ENCODE measurements at places on chromosomes 11 and 22.

DNA sequence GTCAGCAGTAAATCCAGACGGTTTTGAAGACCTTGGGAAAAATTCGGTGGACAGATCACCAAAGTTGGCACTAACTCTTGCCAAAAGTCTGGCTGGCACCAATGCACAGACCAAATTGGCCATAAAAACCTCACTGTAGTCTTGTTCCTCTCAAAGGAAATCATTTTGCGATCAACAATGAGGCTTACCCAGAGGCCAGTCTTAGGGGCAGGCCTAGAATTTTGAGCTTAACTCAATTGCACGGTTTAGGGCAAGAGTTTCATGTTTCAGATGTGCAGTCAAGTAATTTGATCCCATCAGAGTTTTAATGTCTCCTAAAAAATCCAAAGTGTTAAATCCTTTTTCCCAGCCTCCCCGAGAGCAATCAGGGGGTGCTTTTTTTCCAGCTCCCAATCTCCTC lies 19.0 kb downstream of the MPPED2 start:
- DNase-seq: no peak

DNA sequence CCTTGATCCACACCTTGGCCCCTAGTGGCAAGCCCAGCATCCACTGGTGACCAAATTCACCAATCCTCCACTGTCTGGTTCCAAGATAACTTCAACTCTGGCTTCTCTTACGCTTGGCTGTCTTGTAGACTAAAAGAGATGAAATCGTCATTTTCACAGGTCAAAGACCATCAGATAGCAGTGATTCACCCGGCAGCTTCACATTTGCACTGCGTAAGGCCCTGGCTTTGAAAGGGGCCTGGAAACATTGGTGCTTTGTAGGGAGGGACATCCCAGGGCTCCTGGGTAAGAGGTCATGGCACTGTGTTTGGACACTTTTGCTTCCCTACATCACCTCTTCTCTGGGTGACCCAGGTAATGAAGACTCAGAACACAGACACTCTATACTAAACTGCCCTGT lies 30.1 kb upstream of the FADD start:
- no peak for DNase-seq

DNA sequence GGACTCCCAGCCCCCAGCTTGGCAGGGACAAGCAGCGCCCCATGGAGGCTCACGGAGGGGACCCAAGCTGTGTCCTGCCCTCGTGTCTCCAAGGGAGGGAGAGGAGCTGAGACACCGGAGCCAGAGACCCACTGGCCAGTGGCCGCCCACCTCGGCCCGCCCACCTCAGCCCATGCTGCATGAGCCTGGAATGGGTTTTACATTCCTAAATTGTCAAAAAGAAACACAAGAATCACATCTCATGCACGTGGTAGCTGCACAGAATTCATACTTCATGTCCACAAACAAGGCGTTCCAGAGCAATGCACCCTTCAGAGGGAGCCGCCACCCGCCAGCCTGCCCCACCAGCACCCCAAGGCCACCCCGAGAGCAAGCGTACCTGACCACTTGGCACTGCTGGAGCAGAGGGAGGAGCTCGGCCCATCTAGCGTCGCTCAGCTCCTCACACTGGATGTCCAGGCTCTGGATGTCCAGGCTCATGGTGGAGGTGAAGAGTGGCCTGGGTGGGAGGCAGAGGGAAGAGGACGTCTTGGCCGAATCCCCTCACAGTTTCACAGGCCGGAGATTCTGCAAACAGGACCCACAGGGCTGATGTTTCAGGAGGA lies 5.3 kb downstream of the RNH1 start:
- DNase-seq: peak; percentile 56

GRCh38 chr11:16299390-16299789 lies 57.0 kb downstream of the SOX6 start:
- no peak for DNase-seq

GRCh38 chr11:65655570-65656332 lies 7.0 kb downstream of the RELA start:
- DNase-seq: no peak

- DNase-seq: no peak
Measured at GRCh38 chr11:695288-695537, 191 bp upstream of the DEAF1 start.

DNA sequence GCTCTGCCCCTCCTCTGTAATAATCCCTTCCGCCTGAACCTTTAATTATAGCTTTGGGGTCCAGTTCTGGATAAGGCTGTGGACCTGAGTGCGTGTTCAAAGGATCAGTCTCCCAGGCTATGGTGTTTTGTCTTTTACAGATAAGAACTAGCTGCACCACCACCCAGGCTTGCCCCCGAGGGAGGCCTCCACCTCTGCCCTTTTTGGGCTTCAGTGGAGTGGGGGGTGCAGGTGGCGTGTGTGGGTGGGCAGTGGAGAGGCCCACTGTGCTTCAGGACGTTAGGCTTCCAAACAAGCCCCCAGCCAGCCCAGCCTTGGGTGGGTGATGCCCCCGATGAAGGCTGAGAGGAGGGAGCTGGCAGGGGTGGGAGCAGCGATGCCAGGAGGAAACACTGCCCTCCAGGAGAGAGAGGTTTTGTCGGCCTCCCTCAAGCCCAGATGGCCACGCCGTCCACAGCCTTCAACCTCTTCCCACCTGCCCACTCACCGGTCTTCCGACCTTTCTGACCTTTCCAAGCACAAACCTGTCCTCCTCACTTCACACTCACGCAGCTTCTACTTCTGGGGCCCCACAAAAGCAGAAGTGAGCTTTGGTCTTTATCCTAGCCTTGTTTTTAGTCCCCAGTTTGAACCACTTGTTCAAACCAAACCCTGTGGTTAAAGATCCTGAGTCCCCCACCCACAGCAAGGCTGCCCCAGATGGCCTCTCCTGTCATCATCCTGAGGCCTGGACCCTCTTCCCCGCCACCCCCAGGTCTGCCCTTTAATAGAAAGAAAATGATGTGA lies 20.4 kb downstream of the PSMD13 start:
- DNase-seq: no peak

DNA sequence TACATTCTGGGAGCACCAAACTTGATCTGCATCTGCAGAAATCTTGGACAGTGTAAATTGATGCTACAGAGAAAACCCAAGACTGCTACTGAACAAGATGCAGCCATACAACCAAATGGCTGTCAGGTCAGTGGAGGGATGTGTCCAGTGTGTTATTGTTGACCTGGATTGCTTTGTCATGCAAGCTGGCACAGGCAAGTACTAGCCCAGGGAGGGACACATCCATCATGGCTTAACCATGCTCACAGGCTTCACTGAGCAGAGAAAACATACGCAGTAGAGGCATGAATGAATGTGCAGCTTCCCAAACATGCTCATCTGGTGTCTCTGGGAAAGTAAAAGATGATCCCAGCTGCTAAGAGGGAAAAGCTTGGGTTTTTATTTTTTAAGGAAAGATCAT lies 93.6 kb downstream of the MTNR1B start:
- DNase-seq: no peak

GRCh38 chr22:25120093-25120561 lies 79.5 kb upstream of the CRYBB3 start:
- DNase-seq: no peak

- no peak for DNase-seq
Measured at GRCh38 chr11:71251761-71252268, 562 bp downstream of the SHANK2 start.

GRCh38 chr11:20861322-20861721 lies 191.9 kb downstream of the NELL1 start:
- DNase-seq: no peak

DNA sequence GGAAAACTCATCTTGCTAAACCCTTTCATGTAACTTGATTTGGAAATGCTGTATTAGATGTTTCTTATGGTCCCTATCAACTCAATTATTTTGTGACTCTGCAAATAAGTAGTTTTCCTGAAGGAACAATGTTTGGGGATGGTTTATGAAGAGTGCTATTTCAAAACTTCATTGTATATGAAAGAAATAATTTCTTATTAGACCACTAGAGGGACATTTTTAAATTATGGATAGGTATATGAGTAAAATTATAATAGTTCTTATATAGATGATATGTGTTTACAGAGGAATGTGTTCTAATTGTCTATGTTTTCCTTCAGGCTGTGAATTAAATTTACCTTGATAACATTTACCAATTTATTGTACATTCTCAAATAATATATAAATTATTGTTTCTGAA lies 509.4 kb upstream of the RAG2 start:
- DNase-seq: no peak

DNA sequence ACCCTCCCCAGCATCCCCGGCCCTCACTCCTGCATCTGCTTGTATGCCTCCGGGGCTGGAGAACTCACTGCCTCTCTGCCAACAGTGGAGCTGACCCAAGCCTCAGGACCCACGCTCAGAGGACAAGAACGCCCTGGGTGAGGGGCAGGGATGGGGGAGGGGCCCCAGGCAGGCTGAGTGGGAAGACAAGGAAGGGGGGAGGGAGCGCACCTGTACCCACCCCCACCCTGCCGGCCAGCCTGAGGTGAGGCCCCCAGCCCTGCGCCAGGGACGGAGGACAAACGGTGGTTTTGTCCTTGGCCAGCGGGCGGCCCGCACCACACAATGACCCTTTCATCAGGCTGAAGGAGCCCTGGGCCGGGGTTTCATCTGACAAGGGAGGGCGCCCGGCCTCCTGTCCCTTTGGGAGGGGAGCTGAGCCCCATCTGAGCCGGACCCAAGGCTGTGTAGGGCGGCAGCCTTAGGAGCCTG lies 10.0 kb downstream of the WNT7B start:
- DNase-seq: no peak

DNA sequence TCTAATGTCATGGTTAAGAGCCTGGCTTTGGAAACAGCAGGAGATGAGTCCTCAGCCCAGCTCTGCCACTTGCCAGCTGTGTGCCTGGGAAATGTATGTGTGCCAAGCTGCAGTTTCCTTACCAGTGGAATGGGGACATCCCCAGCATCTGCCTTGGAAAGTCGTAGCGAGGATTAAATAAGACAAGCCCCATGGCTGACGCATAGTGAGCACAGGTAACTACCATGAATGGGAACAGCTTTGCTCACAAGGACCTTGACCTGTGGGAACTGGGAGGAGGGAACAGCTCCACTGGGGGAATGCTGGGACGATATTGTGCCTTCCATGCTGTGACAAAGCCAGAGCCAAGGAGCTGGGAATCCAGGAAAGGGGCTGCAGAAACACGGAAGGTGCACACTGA lies 2.6 kb upstream of the DSCAML1 start:
- no peak for DNase-seq

GRCh38 chr11:126433989-126434949 lies 78.8 kb downstream of the ST3GAL4 start:
- DNase-seq: no peak

DNA sequence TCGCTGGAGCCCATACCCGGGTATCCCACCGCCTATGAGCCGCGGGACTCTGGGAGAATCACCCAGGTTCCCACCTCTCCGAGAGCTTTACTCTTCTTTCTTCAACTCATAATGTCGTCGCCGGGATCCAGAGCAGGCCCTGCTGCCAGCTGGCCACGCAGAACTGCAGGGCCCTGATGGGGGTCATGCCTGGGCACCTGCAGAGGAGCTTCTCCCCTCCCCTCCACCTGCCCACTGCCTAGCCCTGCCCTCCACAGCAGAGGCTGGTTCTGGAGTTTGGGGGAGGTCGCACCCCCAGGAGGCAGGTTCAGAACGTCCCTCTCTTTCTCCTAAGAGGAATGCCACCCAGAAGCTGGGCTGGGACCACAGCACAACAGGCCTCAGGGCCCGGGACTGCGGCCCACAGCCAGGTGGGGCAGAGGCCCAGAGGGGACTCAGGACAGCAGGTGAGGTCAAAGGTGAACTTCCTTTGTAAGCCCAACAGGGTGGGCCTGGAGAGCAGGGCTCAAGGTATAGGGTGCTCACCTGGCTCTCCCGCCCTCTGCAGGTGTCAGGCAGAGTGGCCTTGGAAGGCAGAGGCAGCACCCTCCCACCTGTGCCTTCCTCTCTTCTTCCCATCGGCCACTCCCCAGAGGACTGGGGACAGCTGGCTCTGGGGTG lies 1.9 kb downstream of the SLC25A45 start:
- no peak for DNase-seq

DNA sequence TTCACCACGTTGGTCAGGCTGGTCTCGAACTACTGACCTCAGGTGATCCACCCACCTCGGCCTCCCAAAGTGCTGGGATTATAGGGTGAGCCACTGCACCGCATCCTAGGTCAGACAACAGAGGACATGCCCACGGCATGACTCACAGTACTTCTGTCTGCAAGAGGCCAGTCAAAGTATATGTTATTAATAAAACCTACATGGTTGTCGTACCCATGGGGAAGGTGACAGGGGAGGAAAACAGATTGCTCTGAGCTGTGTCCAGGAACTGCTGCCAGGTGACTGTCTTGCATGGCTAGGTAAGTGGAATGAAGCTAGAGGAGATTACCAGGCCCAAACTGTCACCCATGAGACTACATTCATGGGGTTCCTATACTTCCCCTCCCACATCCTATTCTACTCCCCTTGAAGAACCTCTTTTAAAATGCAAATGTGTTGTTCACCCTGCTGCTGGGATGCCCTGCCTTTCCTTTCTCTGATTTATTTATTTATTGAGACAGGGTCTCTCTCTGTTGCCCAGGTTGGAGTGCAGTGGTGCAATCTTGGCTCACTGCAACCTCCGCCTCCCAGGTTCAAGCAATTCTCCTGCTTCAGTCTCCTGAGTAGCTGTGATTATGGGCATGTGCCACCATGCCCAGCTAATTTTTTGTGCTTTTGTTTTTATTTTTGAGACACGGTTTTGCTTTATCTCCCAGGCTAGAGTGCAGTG lies 2.0 kb upstream of the NLRX1 start:
- no peak for DNase-seq

DNA sequence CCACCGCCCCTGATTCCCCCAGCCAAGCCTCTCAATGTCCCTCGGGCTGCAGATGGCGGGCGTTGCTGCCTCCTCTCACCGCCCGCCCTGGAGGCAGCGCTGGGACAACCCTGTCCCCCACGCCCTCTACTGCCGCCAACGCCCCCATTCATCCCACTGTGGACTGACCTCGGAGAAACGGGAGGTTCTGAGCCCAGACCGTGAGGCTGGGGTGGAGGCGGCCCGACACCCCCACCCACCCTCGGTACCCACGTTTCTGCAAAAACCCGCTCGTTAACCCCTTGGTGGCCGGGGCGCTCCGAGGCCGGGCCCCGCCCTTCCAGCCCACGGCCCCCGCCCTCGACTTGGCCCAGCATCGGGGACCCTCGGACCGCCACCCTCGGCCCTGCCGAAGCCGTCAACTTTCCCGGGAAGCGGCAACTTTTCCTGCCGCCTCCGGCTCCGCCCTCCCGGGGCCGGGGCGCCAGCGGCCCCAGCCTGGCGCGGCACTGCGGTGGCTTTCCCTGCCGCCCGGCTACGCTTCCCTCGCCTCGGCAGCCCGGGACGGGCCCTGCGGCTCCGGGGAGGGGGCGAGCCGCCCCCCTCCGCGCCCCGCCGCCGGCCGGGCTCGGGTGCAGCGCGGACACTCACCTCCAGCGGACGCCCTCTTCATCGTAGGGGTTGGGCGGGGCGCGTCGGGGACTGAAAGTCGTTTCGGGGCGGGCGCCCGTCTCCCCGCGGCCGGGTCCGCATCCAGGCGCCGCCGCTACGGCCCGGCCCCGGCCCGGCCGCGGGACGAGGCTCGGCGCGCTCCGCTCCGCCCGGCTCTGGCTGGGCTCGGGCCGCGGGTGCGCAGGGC lies 458 bp downstream of the RTN4R start:
- no peak for DNase-seq
